Retinal pigment epithelial cell (primary cell): ENCODE measurements at places on chromosomes 13 and 19.
A peak's percentile ranks its signal among the peaks of the same experiment; 100 is the strongest.

GRCh38 chr13:77774181-77774580 lies 76.7 kb downstream of the SLAIN1 start:
- no peak for DNase-seq

DNA sequence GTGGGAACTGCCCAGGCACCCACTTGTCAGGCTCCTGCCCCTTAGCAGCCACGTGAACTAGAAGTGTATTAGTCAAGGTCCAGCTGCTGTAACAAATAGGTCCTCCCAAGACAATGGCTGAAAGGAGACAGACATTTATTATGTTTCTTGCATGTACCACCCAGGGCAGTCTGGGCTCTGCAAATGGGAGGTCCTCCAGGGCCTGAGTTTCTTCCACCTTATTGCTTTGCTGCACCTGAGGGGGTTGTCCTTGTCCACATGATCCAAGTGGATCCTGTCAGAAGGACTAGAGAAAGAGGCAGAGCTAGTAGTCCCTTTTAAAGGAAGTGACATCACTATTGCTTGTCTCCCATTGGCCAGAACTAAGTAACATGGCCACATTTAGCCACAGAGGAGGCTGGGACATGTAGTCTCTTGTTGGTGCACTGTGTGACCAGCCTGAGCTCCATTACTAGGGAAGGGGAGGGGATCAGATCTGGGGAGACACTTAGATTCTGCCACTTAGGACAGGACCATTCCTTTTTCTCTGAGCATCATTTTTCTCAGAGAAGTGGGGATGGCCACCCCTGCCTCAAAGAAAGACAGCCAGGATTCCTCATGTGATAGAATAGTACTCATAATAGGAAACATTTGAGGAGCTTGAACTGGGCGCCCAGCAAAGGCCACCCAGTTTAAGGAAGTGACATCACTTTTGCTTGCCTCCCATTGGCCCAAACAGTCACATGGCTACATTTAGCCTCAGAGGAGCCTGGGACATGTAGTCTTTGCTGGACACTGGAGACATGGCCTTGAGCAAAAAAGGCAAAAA lies 15.1 kb downstream of the CC2D1A start:
- no peak for DNase-seq

DNA sequence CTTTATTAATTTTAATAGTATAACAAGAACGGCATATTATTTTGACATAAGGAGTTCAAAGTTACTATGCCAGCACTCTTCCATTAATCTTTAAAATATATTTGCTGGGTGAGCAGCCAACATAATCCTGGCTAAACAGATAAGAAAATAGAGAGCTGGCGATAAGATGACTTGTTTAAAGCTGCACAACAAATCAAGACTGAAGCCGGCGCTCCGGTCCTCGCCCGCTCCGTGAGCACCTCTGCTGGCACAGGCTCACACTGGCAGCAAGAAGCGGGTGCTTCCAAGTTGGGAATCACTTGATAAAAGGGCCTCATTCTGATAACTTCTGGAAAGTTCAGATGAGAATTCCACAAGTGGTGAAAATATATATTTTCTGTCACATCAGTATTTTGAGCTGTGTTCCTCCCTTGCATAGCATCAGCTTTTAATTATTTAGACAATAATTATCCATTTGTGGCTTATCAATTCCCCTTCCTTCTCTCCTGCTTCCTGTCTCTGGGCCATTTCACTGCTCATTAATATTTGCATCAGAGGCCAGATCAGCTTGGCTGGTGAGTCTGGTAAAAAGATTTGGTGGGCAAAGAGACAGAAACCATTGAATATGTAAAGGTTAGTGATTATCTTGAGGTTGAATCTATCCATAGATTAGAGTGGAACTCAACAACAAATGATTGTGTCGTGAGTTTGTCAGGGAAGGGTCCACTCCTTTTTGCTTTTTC lies 205.3 kb downstream of the MZT1 start:
- no peak for DNase-seq

GRCh38 chr19:2589441-2589840 lies 113.1 kb downstream of the GNG7 start:
- no peak for DNase-seq

DNA sequence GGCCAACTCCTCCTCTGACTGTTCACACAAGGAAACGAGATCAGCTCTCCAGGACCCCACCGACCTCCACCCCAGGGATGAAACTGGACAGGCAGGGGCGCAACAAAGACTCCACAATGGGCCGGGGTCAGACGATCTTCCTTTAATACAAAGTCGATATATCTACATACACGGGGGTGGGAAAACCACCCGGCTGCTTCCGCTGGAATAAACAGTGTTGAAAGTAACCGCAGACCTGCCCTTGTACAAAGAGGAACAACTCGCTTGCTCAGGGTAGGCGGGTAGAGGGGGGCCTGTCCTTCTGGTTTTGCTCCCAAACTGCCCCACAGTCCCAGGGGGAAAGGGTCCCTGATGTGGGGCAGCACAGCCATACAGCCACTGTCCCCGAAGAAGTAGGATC lies 135.2 kb downstream of the PTPRS start:
- no peak for DNase-seq

DNA sequence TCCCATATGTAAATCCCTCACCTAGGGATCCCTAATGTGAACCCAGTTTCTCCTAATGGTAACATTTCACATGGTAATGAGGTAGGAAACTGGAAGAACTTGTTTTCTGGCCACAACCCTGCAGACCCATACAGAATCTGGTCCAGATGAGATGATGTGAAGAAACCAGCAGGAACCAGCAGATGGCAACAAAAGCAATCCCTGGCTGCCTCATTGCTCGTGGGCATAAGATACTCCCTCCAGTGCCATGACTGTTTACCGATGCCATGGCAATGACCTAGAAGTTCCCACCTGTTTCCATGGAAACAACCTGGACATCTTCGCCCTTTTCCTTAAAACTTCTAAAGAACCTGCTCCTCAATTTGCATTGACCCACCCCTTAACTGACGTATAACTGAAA lies 1.4 kb upstream of the CD209 start:
- DNase-seq: no peak

GRCh38 chr19:16338470-16339360 lies 14.1 kb downstream of the KLF2 start:
- peak; percentile 87 for DNase-seq

GRCh38 chr19:8075158-8076074 lies 22.9 kb downstream of the CCL25 start:
- DNase-seq: no peak

- no peak for DNase-seq
These were observed 112.3 kb downstream of the AKAP11 start for GRCh38 chr13:42384265-42384664.

DNA sequence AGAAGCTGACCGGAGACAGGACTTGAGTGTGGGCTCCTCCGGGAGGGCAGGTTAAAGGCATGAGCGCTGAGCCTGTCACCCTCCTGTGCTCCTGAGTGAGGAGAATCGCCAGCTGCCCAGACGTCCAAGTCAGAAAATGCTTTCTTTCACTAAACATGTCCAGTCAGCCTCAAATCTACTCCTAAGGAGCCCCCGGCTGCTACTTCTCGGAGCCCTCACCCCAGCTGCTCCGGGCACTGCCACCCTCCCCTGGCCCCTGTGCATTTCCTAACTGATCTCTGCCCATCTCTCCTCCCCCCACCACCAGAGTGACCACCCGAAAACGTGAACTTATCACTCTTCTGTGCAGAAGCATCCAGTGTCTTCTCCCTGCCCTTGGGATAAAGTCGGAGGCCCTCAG lies 277.5 kb upstream of the SOX1 start:
- DNase-seq: no peak

DNA sequence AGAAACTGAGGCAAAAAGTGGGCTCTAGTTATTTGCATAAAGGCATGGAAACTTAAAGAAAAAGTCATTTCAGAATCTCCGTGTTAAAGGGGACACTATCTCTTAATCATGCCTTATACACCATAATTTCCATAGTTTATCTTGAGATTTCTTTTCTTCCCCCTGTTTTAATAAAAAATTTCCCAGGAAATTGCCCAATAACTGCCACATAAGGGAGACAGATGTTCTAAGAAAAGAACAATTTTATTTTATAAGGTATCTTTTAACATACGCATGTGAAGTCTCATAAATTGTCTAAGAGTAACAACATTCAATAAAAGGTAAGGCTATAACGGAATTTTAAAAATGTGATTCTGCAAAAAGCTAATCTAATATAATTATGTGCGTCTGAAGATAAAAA lies 371.3 kb downstream of the IRS2 start:
- no peak for DNase-seq

DNA sequence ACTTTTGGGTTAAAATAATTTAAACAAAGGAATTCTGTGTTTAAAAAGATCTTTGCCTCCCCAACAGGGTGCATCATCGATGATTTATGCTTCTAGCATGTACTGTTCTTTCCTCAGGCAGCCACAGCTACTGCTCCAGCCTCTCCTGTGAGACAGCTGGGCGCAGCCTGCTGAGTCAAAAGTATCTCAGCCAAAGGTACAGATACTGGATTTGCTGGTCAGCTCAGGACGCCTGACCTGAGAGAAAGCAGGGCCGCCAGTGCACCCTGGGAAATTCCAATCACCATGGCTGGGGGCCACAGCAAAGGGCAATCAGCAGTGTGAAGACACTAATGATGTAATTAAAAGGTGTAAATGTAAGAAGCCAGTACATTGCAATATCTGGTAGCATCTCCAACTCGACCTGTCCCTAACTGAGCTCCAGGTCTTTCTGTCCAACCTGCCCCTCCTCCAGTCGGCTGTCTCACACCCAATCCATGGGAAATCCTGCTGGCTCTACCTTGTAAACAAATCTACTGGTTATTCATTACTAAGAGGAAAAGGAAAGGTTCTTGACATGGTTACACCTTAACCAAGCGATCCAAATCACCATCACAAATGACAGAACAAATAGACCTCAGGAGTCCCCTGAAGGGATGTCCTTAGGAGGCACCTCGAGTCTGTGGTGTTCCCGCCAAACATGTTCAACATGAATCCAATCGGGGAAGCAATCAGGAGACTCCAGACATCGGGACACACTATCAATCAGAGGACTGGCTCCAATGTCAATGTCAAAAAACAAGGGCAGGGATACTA lies 7.3 kb downstream of the OPA3 start:
- DNase-seq: peak; percentile 55

- DNase-seq: no peak
These were observed 21.4 kb upstream of the FRY start for GRCh38 chr13:32010136-32010535.

DNA sequence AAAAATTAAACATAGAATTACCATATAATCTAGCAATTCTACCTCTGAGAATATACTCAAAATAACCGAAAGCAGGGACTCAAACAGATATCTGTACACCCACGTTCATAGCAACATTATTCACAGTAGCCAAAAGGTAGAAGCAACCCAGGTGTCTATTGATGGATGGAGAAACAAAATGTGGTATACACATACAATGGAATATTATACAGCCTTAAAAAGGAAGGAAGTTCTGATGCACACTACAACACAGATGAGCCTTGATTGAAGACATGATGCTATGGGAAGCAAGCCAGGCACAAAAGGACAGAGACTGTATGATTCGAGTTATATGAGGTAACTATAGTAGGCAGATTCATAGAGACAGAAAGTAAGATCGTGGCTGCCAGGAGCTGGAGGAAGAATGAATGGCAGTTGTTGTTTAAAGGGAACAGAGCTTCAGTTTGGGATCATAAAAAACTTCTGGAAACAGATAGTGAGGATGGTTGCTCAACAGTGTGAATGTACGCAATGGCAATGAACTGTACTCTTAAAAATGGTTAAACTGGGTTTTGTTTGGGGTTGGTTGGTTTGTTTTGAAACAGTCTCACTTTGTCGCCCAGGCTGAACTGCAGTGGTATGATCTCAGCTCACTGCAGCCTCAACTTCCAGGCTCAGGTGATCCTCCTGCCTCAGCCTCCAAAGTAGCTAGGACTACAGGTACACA lies 47.5 kb downstream of the ZIC5 start:
- DNase-seq: no peak

DNA sequence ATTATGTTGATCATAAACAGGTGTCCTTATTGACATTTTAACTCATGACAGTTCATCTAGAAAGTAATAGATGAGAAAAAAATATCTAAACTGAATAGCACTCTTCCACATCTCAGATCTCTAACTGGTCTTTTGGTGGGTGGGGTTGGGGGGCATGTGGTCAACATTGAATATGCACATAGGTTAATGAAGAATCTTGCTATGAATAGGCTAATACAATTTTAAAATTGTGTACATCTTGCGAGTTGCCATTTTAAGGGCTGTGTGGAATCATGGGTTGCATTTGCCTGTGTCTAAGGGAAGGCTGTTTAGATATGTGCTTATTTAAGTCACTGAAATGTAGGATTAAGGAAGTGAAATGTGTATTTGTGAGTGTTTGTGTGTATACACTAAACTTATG lies 346.0 kb downstream of the ITGBL1 start:
- DNase-seq: no peak

DNA sequence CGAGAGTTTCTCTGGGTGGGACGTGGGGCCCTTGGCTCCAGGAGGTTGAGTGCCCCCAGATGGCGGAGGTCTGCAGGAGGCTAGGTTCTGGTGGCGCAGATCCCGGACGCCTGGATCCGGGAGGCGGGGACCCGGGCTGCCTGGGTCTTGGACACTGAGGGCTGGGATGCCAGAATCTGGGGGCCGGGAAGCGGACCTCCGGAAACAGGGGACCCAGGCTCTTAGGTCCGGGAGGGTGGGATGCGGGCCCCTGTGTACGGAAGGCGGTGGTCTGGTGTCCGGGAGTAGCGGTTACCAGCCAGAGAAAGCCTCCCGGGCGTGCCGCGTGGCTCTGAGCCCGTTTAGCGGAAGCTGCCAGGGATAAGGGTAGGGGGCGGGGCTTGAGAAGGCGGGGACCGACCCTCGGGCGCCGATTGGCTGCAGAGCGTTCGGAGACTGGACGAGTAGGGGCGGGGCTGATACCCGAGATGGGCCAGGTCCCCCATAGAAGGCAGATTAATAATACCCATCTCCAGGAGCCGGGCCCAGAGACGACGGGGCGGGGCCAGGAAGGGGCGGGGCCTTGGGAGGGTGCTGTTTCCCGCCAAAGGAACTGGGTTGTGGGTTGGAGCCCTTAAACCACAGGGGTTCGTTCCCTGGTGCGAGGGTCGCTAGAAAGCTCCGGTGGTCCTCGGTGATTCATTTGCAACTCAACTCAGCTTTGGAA lies at the start of gene SLC1A5:
TSS of gene SLC1A5 (minus strand) at position 333 of the 706 bp plus-strand sequence. CDS start 629 bp downstream, outside the sequence.
- DNase-seq: peak; percentile 73

- DNase-seq: no peak
These were observed 44.1 kb downstream of the UBL3 start for GRCh38 chr13:29805994-29806979.
